ENCODE measurements at places on chromosomes 12 and 14. TPM values are rescaled to one million over a fixed set of nuclear protein-coding genes. Genes with fewer than 3 reads are reported as not detected.
A peak's percentile ranks its signal among the peaks of the same experiment; 100 is the strongest.

DNA sequence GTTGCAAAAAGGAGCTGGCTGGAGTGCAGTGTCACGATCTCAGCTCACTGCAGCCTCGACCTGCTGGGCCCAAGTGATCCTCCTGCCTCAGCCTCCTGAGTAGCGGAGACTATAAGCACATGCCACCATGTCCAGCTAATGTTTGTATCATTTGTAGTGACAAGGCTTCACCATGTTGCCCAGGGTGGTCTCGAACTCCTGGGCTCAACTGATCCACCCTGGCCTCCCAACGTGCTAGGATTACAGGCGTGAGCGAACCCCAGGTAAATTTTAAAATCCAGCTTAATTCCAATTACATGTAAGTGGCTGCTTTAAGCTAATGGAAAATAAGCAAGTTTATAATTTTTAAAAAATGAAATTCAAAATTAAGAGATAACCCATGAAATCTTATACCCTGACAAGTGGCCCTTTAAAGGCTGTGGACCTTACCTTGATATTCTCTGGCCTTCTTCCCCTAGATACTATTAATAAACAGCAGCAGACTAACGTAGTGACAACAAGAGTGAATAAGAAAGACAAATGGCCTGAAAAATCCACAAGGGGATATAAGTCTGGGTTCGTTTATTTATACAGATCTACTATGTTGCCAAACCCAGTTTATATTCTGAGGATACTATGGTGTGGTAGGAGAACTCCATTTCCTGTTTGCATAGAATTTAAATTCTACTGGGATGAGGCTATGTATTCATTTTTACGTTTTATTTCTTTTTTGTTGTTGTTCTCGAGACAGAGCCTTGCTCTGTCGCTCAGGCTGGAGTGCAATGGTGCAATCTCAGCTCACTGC, 25.6 kb upstream of the SLC2A3 start:
- no peaks in the 10 kb centered on the region for H3K27me3 ChIP-seq
- DNase-seq = no peak
- no peaks in the 10 kb centered on the region for H3K36me3 ChIP-seq
- peak overlapping the region; percentile 92 for H3K4me3 ChIP-seq

DNA sequence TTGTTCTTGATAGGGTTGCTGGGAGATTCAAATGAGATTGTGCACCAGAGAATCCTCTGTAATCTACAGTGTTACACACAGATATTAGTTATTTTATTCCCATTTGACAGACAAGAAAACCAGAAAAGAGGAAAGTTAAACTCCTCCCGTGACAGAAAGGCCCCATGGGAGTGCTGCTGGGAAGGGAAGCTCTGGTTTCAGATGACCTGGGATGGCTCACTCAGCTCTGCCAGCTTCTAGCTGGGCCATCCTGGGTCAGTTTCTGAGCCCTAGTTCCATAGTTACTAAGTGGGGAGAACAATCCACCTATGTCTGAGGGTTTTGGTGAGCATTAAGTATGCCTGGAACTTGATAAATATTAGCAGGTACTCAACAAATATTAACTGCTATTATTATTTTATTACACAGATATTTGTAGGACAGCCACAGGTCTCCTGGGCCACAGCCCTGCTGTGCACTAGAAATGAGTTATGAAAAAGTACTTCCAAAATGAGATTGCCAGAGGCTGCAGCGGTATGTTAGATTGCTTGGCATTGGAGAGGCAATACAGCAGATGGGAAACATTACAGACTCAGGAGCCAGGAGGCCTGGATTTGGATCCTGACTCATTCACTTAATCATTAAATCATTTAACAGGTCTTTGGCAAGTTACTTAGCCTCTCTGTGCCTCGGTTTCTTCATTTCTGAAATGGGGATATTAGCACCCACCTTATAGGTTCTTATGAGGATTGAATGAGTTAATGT, 47.1 kb upstream of the STON2 start:
- H3K27ac ChIP-seq = peak overlapping the region; percentile 62
- peaks cover 40% of the 10 kb centered on the region for H3K4me1 ChIP-seq
- no peak for DNase-seq
- peaks cover 4% of the 10 kb centered on the region for H3K36me3 ChIP-seq

GRCh38 chr12:27502021-27502435, 22.0 kb upstream of the PPFIBP1 start:
- DNase-seq = no peak
- H3K4me1 ChIP-seq = no peaks in the 10 kb centered on the region
- H3K36me3 ChIP-seq = no peaks in the 10 kb centered on the region
- H3K27me3 ChIP-seq = no peaks in the 10 kb centered on the region
- H3K4me3 ChIP-seq = no peak overlapping the region

DNA sequence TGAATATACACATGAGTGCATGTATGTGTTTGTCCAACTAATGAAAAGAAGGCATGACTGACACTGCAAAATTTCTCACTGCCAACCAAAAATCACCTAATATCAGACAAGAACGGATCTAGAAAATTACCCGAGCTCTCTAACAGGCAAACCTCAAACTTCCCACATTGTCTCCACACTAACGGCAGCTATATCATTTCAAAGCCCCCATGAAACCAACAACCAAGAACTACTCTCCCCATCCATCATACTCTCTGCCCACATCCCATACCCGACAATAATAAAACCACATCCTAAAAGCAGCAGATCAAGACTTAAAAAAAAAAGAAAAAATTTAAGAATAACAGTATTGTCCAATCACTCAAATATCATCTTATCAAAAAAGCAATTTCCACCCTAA, 227.1 kb downstream of the CEP128 start:
- H3K27ac ChIP-seq = no peak overlapping the region
- no peaks in the 10 kb centered on the region for H3K36me3 ChIP-seq
- no peaks in the 10 kb centered on the region for H3K4me1 ChIP-seq
- H3K4me3 ChIP-seq = no peak overlapping the region
- no peaks in the 10 kb centered on the region for H3K27me3 ChIP-seq

GRCh38 chr12:6093764-6094163, 30.7 kb downstream of the VWF start:
- no peak overlapping the region for H3K27ac ChIP-seq
- peaks cover 2% of the 10 kb centered on the region for H3K27me3 ChIP-seq
- no peak for DNase-seq

GRCh38 chr12:46266382-46266791, 2.5 kb downstream of the SLC38A1 start:
- no peak overlapping the region for H3K27ac ChIP-seq
- no peak overlapping the region for H3K4me3 ChIP-seq
- no peak for DNase-seq
- no peaks in the 10 kb centered on the region for H3K36me3 ChIP-seq
- H3K4me1 ChIP-seq = peaks cover 26% of the 10 kb centered on the region

GRCh38 chr14:64444984-64445845, 20.1 kb upstream of the AKAP5 start:
- no peaks in the 10 kb centered on the region for H3K36me3 ChIP-seq
- H3K4me1 ChIP-seq = no peaks in the 10 kb centered on the region
- H3K4me3 ChIP-seq = no peak overlapping the region
- H3K27ac ChIP-seq = no peak overlapping the region
- no peak for DNase-seq

Gene TAS2R14
- 3.3 TPM for total RNA-seq

Gene IL22
- not detected for total RNA-seq

Gene KRT5
- not detected for total RNA-seq

Gene TAS2R13
- total RNA-seq = 2.0 TPM

Gene SLC25A47
- not detected for total RNA-seq
